ENCODE measurements at places on chromosomes 11 and 22.
A peak's percentile ranks its signal among the peaks of the same experiment; 100 is the strongest.

DNA sequence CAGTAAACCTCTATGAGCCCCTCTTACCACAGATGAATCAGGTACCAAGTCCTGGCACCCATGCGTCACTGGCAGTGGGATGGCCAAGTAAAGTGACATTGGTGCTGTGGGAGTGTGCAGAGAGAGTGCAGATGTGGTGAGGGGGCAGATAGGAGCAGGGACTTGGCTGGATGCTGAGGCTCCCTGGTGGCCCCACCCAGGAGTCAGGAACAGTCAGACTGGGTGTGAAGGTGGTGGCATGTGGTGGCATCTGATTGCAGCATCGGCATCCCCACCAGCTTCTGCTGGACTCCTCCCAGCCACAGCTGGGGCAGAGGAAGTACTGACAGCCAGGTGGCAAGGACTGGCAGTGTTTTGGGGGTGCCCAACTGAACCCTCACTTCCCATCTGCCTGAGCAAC, 11.4 kb downstream of the DGAT2 start:
- DNase-seq = no peak

DNA sequence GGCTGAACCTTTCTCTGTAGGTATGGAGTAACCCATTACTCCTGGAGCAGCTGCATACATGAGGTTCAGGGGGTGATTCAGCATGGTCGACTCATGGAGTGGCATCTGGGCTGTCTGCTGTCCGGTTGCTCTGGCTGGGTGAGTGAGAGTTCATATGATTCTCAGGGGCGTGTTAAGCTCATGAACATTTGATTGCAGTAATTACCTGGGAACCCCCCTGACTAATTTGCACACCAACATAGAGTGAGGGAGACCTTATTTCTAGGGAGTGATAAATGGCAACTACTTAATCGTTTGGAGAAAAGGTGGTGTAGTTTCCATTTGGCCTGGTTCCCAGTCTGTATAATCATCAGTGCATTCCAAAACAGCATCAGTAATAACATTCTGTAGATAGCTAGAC, 661.9 kb downstream of the ETS1 start:
- no peak for DNase-seq

DNA sequence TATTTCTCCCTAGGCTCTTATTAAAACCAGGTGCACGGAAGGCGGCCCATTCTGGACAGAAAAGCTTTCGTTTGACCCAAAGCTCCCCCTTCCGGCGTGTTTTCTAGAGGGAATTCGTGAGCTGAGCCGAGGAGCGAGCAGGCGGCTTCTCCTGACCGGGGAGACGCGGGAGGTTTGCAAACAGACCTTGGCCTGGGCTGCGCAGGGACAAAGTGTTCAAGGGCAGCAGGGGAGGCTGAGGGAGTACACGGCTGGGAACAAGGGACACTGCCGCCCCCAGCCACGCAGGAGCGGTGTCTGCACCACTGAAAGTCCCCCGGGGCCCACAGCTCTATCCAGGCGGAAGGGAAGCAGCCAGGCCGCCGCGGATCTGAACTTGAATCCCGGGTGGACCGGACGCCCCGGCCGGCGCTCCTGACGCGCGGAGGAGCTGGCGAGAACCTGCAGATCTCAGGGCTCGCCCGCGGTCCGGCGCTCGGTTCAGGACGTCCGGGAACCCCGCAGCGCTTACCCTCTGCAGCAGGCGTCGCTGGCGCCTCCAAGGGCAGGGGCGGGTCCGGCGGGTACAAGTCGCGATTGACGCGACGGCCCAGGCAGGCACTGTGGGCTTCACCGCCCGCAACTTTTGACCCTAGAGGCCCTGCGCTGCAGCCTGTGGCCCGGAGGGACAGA, 101.9 kb downstream of the WT1 start:
- DNase-seq = peak; percentile 14

GRCh38 chr11:27688076-27688475, 12.2 kb downstream of the BDNF start:
- no peak for DNase-seq

DNA sequence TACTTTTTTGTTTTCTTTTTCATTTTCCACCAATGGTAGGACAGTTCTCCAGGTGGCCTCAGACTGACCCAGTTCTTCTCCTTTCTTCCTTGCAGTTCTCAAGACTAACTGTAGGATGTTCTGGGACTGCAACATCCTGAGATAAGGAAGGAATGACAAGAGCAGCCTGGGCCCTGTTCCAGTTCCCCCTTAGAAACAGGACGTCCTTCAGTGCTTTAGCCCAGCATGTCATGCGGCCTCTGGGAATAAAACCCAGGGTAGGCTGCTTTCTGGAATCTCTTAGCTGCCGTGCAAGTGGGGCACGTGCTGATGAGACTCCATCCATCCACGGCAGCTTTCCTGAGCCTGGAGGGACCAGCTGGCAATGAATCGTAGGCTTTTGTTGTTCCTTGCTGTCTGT, 24.0 kb upstream of the CADM1 start:
- DNase-seq = no peak
